ENCODE measurements at places on chromosomes 5 and 9.

- no peak for DNase-seq
Observed at GRCh38 chr5:123182072-123182471, 93.0 kb downstream of the PRDM6 start.

- DNase-seq: no peak
Observed at GRCh38 chr5:131795228-131795627, 1.6 kb downstream of the FNIP1 start.

DNA sequence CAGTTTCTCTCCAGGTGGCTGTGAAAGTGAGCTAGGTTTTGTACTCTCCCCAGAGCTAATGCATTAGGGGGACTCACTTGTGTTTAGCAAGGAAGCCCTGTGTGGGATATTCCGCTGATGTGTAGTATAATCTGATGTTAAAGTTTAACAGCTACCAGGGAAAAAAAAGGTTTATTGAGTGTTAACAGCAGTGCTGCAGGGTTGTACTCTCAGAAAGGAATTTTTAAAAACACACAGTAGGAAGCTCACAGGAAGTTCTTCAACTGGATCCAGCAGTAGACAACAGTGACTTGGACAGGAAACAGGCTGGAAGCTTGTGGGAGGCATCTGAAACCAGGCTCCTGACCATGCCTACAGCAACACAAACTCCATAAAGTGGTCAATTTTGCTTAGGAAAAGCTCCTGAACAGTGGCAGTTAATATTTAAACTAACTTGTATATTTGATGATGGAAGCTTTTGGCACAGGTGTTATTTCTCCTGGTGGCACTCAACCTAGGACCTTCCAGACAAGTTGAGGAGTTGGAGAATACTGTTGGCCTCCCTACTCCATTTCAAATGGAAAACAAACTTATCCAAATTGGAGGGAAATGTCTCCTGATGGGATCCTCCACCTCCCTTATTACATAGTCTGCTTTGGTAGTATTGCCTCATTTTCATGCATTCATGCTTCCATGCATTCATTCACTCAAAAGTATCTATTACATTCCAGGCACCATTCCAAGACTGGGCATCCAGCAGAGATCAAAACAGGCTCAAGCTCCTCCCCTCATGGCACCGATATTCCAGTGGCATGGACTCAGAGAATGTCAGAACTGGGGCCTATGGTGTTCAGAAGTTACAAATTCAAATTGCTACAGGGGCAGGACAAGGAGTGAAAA lies 54.7 kb downstream of the FOXD1 start:
- no peak for DNase-seq

DNA sequence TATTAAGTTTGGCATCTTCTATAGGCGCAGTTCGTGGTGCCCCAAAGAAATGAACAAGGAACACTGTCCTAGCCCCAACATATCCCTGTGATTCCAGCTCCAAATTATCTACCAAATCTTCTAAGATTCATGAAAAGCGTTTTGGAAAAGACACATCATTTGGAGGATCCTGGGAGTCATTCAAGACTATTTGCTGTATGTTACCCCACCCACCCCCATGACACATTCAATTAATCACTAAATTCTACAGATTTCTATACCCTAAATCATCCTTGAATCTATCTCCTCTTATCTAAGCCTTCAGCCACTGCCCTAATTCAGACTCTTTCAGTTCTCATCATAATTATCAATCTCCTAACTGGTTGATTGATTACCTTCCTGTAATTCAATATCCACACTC lies 5.5 kb upstream of the RUSC2 start:
- DNase-seq: no peak

DNA sequence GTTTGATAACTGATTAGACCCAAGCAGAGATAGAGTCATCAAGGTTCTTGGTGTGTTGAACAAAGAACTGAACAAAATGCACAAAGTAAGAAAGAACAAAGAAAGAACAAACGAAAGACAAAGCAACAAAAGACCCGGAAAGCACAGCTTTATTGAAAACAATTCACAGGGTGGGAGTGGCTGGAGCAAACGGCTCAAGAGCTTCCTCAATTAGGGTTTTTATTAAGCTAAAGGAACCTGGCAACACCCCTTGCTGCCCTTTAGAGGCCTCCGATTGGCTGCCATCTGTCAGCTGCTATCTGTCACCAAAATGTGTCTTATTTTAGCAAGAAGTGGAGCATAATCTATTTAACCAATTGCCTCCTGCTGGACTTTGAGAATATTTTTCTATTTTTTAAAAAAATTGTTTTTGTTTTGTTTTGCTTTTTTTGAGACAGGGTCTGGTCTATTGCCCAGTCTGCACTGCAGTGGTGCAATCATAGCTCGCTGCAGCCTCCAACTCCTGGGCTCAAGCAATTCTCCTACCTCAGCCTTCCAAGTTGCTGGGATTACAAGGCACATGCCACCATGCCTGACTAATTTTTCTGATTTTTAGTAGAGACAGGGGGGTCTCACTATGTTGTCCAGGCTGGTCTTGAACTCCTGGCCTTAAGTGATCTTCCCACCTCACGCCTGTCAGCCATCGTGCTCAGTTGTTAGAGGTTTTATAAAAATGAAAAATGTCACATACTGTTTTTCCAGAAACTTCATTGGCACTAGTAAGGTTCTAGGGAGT lies 7.7 kb upstream of the ABO start:
- no peak for DNase-seq

GRCh38 chr5:95069948-95070347 lies 214.9 kb downstream of the MCTP1 start:
- DNase-seq: no peak

DNA sequence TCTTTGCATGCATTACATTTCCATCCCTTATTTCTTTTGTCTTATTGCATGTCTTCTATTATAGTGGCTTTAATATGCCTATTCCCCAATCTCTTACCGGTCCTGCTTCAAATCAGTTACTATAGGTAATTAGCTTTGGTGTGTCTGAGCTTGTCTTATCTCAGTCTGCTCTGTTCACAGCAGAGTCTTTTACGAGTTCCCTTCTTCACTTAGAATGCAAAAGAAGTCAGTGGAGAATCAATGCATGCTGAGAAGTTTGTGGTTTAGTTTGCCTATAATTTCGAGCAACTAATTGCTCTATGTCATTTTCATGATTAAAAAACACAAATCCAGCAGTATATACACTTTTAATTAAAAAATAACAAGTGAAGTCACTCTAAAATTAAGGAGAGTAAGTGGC lies 545.0 kb downstream of the SLCO4C1 start:
- DNase-seq: no peak

- no peak for DNase-seq
Observed at GRCh38 chr5:169099801-169100734, 200.9 kb downstream of the SLIT3 start.

DNA sequence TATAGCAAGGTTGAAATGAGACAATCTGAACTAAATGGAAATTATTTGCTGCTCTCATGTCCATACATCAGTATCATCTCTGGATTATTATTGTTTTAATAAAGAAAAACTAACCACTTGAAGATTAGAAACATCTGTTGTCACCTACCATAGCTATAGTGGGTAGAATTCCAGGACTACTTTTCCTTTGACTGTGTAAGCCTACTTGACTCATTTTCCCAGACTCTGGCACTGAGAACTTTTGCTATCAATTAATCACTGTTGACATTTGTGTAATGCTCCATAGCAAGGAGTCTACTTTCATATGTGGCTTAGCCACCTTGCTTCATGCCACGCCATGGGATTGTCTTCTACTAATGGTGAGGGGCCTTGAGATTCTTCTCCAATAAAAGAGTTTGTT lies 59.9 kb upstream of the ARRDC3 start:
- DNase-seq: no peak

- no peak for DNase-seq
Observed at GRCh38 chr9:110192531-110193261, 15.3 kb downstream of the C9orf152 start.

Data from stimulated activated CD8-positive, alpha-beta memory T cell treated with anti-CD3 and anti-CD28 coated beads, Interleukin-4, amount 100 ng/mL, for 48 hours (primary cell).